ENCODE measurements at places on chromosomes 12 and 14. TPM values are rescaled to one million over a fixed set of nuclear protein-coding genes. Genes with fewer than 3 reads are reported as not detected.

DNA sequence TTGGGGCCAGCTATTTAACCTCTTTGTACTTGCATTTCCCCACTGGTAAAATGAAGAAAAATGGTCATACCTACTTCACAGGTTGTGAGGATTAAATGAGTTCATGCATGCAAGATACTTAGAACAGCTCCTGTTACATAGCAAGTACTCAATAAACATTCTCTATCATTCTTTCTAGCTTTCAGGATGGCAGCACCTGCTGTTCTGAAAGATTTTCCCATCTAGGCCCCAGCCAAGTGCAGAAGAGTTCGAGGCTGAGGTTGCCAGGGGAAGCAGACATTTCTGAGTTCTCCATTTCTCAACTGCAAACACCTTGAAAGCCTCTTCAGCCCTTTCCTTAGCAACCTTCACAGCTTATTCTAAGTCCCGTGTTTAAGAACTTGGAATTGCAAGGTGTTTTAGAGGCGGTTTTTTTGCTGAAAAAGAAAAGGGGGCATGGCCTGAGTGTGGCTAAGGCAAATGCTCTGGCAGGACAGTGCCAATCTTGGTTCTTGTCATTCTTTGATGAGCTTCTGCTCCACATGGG lies 73.0 kb upstream of the PRMT8 start:
- H3K27ac ChIP-seq, result no peak overlapping the region
- no peak for DNase-seq
- H3K27me3 ChIP-seq, result peaks cover 7% of the 10 kb centered on the region

GRCh38 chr14:101979666-101980065 lies 15.3 kb downstream of the DYNC1H1 start:
- H3K27me3 ChIP-seq, result no peaks in the 10 kb centered on the region
- H3K4me1 ChIP-seq, result peaks cover 16% of the 10 kb centered on the region
- no peak for DNase-seq
- H3K4me3 ChIP-seq, result no peak overlapping the region
- peaks cover 88% of the 10 kb centered on the region for H3K36me3 ChIP-seq
- H3K27ac ChIP-seq, result no peak overlapping the region

GRCh38 chr12:59844750-59845149 lies 248.9 kb downstream of the SLC16A7 start:
- H3K27me3 ChIP-seq, result no peaks in the 10 kb centered on the region
- no peak overlapping the region for H3K4me3 ChIP-seq
- no peak overlapping the region for H3K27ac ChIP-seq

DNA sequence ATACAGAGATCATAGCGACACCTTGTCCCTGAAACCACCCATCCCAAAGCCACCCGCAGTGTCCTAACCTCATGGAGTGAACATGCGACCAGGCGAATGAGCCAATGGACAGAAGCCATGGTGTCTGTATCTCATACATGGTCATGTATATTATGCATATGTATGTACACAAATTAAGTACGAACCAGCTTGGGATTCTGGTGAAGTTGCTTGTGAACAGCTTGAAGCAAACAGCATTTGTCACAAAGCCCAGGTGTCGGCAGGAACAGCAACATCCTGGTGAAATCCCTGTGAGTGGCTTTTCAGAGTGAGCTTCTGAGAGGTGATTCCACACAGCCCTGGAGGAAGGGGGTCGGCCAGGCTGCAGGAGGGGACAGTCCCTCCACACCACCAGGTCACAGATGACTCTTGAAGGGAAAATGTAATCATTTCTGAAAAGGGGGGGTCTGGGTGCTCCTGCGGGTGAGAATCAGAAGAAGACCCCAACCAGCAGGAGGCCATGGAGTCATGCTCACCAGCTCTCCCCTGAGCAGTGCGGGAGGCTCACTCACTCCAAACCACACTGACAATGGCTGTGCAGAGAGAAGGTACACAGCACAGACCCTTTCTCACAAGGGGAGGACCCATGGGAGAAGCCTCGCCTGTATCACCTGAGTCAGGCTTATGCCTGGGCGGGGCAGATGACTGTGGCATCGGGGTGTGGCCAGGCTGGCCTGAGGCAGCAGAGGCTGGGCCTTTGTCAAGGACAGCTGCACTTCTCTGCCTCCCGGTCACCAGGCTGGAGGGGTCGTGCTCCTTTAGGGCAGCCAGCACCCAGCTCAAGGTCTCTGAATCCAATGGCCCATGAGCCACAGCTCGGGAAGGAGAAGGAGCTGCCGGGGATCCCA lies 14.3 kb downstream of the CHGA start:
- DNase-seq, result no peak
- no peaks in the 10 kb centered on the region for H3K27me3 ChIP-seq
- no peak overlapping the region for H3K4me3 ChIP-seq
- peaks cover 9% of the 10 kb centered on the region for H3K36me3 ChIP-seq

BDKRB1 gene
- not detected for total RNA-seq

TSHR gene
- total RNA-seq, result not detected

- no peaks in the 10 kb centered on the region for H3K27me3 ChIP-seq
- H3K4me1 ChIP-seq, result no peaks in the 10 kb centered on the region
- no peak for DNase-seq
- no peak overlapping the region for H3K4me3 ChIP-seq
Measured at GRCh38 chr14:67199016-67199415, 9.8 kb downstream of the GARIN2 start.

Measured in upper lobe of right lung (tissue), 1 donor.